ENCODE measurements at places on chromosomes 16 and 17.

- DNase-seq: no peak
These were observed 71.5 kb downstream of the GAS7 start for GRCh38 chr17:10126616-10127501.

DNA sequence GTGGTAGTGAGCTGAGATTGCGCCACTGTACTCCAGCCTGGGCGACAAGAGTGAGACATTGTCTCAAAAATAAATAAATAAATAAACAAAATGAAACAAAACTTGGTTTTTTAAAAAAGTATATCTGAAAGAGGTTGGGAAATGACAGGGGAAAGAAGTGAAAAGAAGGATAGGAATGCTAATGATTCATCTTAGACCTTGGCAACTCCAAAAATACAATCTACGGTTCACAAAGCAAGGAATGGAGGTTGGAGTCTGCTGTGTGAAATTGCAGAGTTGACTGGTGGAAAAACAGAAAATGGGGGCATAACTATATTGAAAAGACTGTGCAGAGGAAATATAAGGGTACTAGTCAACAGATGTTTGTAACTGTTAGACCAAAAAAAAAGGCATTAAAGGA lies 40.0 kb upstream of the CD300E start:
- no peak for DNase-seq

DNA sequence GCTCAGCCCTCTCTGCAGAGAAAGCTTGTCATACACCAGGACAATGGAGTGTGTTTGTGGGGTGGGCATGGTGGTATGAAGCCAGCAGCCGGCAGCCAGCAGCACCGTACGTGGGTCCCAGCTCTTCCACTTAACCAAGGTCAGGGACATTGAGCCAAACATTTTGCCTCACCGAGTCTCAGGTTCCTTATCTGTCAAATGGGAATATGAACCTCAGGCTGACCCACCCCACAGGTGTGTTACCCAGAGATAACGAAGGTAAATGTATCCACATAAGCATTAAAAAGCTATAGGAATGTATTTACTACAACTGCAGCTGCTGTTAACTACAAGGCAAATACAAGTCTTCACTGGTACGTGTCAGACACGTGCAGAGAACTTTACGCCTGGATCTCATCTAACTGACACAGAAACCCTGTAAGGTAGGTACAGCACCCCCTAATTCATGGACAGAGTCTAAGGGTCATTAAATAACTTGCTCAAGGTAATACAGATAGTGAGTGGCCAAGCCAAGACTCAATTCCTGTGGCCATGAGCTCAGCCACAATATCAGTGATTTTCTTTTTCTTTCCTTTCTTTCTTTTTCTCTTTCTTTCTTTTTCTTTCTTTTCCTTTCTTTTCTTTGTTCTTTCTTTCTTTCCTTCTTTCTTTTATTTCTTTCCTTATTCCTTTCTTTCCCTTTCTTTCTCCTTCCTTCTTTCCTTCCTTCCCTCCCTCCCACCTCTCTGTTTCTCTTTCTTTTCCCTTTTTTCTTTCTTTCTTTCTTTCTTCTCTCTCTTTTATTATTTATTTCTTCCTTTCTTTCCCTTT lies 990 bp downstream of the SLC5A11 start:
- no peak for DNase-seq

GRCh38 chr17:1182811-1183170 lies 3.0 kb upstream of the ABR start:
- DNase-seq: no peak

GRCh38 chr17:39563476-39563875 lies 44.2 kb downstream of the NEUROD2 start:
- DNase-seq: no peak

DNA sequence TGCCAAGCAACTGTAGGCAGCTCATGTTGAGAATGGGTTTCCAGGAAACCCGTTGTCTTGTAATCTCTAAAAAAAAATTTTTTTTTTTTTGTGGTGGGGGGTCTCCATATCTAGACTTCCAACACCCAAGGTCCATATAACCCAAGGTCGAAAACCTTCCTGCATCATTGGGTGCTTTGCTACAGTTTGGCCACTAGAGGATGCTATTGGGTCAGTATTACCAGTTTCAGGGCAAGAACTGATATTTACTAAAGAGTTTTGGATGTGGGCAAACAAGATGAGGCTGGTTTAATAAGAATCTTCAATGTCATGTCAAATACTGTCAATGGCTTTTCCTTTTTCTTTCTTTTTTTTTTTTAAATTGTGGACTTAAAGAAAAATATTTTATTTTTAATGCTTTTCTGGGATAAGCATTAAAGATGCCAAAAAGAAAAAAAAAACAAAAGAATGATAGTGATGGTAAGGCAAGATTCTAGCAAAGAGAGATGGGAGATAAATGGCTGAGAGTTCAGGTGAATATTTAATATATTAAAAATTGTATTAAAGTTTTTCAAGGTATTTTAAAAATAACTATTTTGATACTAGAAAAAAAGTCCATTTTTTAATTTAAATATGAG lies 62.2 kb downstream of the DHRS7C start:
- DNase-seq: no peak

GRCh38 chr16:81703177-81704155 lies 75.6 kb upstream of the PLCG2 start:
- DNase-seq: no peak

- no peak for DNase-seq
These were observed 456 bp upstream of the PRSS53 start for GRCh38 chr16:31089199-31089598.

All from activated naive CD8-positive, alpha-beta T cell treated with anti-CD3 and anti-CD28 coated beads for 36 hours (primary cell).